Caco-2 (cell line): ENCODE measurements at places on chromosomes 3 and 15. TPM values are rescaled to one million over a fixed set of nuclear protein-coding genes. Genes with fewer than 3 reads are reported as not detected.

DNA sequence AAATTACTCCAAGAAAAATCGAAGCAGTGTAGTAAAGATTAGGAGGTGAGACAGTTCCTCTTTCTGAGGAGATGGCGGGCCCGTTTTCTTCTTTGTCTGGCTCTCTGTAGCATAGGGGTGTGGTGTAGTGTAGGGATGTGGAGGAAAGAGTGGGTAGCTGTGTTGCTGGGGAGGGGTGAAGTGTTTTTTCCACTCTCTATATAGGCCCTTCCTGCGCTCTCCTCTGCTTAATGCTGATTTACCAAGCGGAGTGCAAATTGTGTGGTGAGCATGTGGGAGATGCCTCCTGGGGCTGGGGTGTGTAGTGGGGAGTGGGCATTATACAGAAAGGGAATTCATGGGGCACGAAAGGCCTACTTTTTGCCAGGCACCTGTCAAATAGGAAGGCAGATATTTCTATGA, 94.9 kb downstream of the ST6GAL1 start:
- DNase-seq = no peak

- DNase-seq = peak; percentile 83
Observed at GRCh38 chr3:193816656-193817311, 223.8 kb downstream of the OPA1 start.

DNA sequence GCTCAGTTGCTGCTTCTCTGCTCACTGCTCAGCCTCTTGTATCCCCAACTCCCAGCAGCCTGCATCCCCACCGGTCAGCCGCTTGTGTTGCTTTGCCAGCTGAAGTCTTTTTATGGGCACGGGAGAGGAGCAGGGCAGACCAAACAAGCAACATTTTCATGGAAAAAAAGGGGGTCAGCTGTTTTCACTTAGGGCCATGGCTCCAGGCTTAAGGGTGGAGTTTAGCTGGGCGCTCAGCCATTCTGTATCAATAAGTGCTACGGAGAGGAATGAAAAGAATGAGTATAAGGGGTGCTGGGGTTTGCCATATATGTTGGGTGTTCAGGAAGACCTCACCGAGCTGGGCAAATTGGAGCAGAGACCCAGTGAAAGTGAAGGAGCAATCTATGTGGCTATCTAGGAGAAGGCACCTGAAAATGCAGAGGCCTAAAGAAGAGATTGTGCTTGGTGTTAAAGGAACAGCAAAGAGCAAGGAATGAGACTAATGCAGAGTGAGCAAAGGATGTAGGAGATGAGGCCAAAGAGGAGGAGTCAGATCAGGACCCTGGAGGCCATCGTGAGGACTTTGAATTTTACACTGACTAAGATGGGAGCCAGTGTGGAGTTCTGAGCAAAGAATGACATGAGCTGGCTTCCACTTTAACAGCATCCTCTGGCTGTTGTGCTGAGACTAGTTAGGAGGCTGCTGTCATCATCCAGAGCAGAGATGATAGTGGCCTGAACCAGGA, 16.6 kb upstream of the IREB2 start:
- DNase-seq = no peak

GRCh38 chr15:77863491-77864105, 213.9 kb downstream of the TBC1D2B start:
- DNase-seq = no peak

DNA sequence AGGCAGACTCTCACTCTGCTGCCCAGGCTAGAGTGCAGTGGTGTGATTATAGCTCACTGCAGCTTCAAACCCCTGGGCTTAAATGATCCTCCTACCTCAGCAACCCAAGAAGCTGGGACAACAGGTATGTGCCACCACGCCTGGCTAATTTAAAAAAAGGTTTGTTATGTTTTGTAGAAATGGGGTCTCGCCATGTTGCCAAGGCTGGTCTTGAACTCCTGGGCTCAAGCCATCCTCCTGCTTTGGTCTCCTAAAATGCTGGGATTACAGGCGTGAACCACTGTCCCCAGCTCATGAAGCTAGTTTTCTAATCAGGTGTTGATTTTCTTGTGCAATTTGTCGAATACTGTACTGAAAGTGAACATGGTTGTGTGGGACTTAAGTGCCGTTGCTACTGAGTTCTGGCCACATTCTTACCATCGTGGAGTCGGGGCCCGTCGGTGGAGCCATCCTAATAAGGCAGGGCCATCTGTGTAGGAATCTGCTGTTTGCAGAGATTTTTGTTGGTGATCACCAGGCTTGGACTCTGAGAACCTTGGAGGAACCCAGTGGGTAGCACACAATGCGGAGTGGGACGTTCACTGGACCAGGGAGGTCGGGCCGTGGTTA, 193.2 kb downstream of the GOLGA6L6 start:
- no peak for DNase-seq

- DNase-seq = peak; percentile 56
Observed at GRCh38 chr3:44323341-44323955, 15.1 kb upstream of the TCAIM start.

DNA sequence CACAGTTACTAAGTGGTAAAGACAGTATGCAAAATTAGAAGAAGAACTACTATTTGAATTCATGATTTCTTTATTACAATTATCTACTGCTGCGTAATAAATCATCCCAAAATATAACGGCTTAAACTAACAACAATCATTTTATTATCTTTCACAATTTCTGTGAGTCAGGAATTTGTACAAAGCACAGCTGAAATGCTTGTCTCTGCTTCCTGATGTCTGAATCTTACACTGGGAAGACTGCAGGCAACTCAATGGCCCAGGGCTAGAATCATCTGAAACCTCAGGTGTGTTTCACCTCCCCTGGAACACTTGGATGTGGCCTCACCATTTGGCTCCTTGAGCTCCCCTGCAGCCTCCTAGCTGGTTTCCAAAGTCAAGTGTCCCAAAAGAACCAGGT, 145.1 kb downstream of the MAGI1 start:
- DNase-seq = no peak

DNA sequence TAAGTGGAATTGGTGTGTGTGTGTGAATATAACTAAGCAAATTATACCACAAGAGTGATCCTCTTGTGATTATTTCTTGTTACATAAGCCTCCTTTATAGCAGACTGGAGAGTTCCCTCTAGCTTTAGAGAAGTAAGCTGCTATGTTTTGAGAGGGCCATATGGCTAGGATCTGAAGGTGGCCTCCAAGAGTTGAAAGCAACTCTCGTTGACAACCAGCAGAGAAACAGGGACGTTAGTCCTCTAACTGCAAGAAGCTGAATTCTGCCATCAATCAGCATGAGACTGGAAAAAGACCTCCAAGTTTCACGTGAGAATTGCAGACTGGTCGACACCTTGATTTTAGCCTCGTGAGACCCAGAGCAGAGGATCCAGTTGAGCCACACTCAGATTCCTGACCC, 278.5 kb upstream of the ZNF717 start:
- DNase-seq = no peak

DNA sequence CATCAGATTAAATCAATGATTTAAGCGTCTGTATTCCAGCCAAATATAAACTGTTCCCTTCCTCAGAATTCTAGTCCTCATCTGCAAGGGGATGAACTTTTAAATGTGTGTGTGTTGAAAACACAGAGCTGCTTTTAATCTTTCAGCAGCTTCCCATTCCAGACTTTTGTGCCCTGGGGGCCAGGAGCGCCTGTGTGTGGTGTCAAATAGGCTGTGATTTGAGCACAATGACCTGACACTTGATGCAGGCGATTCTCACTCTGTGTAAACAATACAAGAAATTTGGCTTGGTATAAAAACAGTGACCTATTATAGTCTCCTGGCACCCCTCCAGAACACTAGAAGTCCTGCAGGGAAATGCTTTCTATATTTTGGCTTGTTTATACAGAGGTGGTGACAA, 274.6 kb upstream of the ROPN1 start:
- no peak for DNase-seq

- no peak for DNase-seq
Observed at GRCh38 chr3:184255291-184256039, 5.9 kb downstream of the CAMK2N2 start.

- DNase-seq = no peak
Observed at GRCh38 chr3:167918008-167918596, 177.6 kb downstream of the GOLIM4 start.

DNA sequence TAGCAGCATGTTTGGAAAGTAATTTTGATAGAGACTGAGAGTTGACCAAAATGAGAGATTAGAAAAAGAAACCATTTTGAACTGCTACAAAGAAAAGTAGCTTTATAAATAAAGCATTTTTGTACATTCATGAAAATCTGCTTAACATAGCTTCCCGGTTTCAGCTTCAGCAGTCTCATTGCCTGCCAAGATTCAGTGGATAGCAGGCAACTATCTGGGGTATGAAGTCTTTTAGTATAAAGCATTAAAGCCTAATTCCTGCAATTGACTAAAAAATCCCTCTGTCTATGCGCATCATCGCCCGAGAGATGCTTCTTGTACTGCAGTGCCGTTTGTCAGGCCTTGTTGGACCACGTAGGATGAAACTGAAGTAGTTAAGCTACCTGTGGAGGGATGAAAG, 588.4 kb downstream of the NAALADL2 start:
- DNase-seq = no peak

GRCh38 chr3:57065588-57065987, 5.1 kb downstream of the SPATA12 start:
- DNase-seq = no peak

DNA sequence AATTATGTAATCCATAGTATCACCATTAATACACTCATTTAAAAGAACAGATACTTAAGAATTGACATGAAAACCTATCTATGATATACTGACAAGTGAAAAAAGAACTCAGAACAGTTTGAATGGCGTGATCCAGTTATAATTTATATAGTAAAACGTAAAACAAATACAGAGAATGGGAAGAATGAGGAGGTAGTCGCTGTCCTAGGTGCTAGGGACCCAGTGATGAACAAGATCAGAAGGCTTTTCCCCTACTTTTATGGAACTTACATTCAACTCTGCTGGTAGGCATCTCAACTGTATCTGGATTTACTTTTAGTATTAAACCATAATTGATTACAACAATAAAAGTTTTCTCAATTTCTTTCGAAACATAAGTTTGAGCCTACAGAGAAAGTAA, 31.8 kb downstream of the GSK3B start:
- no peak for DNase-seq

DNA sequence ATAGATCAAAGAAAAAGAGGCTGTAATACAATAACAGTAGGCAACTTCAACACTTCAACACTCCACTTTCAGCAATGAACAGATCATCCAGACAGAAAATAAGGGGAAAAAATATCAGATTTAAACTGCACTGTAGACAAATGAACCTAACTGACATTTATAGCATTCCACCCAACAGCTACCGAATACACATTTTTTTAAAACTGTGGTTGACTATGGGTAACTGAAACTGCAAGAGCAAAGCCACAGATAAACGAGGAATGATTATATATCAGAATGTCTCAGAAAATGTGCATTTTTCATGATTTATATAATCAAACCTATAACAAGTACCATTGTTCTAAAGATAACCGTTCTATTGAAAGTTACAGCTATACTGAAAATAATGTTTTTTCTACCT, 514.9 kb upstream of the DPPA4 start:
- no peak for DNase-seq

- DNase-seq = no peak
Observed at GRCh38 chr3:29949131-29949530, 657.3 kb upstream of the TGFBR2 start.

- no peak for DNase-seq
Observed at GRCh38 chr3:31853580-31853979, 127.5 kb downstream of the OSBPL10 start.

DLL4 gene
- total RNA-seq = 3.4 TPM in 2 replicates

HESX1 gene
- 1.2 and 1.5 TPM in 2 replicates for total RNA-seq

LTK gene
- 8.5 and 10.9 TPM in 2 replicates for total RNA-seq

IFT122 gene
- total RNA-seq = 21.9 and 30.0 TPM in 2 replicates

LDHAL6B gene
- total RNA-seq = not detected in 2 replicates

LCTL gene
- not detected in 2 replicates for total RNA-seq

CPNE9 gene
- total RNA-seq = not detected in 2 replicates

IFRD2 gene
- 88.0 and 89.5 TPM in 2 replicates for total RNA-seq

XRN1 gene
- 20.8 and 23.3 TPM in 2 replicates for total RNA-seq
